ENCODE measurements at places on chromosomes 5 and 9. TPM values are rescaled to one million over a fixed set of nuclear protein-coding genes. Genes with fewer than 3 reads are reported as not detected.

PTGES gene
- total RNA-seq: not detected

CD274 gene
- total RNA-seq: 10.4 TPM

DNA sequence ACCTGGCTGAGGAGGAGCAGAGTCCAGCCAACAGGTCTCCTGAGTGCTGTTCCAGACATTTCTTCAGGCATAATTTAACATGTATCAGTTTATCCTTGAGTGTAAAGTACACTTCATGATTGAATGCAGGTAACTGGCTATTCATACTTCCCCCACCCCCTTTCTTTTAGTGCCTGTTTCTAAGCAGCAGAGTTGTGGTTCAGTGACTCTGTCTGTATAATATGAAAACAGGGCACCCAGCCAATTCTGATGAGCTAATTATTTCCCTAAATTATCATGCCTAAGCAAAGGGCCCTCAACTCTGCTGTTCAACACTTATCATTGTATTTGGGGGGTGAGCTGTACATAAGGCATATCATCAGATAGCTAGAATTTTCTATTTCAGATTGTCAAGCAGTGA is 51.9 kb upstream of the ZSWIM6 start:
- peaks cover 3% of the 10 kb centered on the region for H3K27me3 ChIP-seq
- H3K36me3 ChIP-seq: no peaks in the 10 kb centered on the region
- H3K4me1 ChIP-seq: peaks cover 18% of the 10 kb centered on the region
- DNase-seq: no peak
- no peak overlapping the region for H3K27ac ChIP-seq

DNA sequence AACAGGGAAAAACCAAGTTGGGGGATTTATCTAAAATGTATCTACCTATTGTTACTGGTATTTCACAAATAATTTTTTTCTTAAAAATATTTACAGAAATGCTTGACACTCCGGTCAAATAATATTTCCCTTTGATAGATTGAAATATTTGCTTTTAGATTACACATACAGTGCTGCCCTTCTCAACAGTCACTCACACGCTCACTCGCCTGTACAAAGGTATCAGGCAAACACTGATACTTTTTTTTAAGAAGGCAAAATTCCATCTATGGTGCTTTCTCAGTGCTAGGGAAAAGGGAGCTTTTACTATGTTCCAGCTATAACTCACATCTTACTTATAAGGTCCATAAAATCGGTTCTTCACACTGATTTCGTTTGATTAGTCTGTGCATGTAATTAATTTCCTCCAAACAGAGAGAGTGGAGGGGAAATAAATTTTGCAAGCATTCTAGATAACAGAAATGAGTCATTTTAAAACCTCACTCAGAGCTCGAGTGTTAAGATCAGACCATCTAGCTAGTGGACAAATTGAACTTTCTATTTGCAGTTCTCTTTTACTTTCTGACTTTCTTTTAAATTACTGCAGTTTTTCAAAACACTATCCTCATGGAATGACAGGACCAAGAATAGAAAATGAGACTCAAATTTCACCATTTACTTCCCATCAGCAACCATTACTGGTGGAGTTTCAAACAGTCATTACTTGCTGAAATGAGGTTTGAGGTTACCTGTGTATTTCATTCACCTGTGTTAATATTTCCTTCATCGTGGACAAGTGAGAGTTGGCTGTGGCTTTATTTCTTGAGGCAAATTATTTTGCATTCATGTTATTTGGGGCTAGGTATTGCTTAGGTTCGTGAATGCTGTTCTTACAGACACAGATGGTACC is 273.2 kb downstream of the RAB3C start:
- no peak overlapping the region for H3K27ac ChIP-seq
- peaks cover 40% of the 10 kb centered on the region for H3K27me3 ChIP-seq
- DNase-seq: no peak
- peaks cover 6% of the 10 kb centered on the region for H3K4me1 ChIP-seq
- H3K36me3 ChIP-seq: no peaks in the 10 kb centered on the region
- no peak overlapping the region for H3K4me3 ChIP-seq

Data from activated CD8-positive, alpha-beta memory T cell treated with anti-CD3 and anti-CD28 coated beads, Interleukin-2, amount 10 ng/mL, durations not matched to agents 7 days and 5 days (primary cell).